Fibroblast of lung (primary cell): ENCODE measurements at places on chromosomes 5 and 9. TPM values are rescaled to one million over a fixed set of nuclear protein-coding genes. Genes with fewer than 3 reads are reported as not detected.

FOXD4L6 gene
- not detected in 2 replicates for total RNA-seq

SLC22A5 gene
- total RNA-seq, result 7.7 and 8.8 TPM in 2 replicates

FLT4 gene
- 0.17 and 0.26 TPM in 2 replicates for total RNA-seq

SLC28A3 gene
- total RNA-seq, result under 0.01 and 0.17 TPM in 2 replicates

PCDHGB1 gene
- total RNA-seq, result 3.1 and 4.3 TPM in 2 replicates

CTXN3 gene
- total RNA-seq, result not detected in 2 replicates

PCDHGA6 gene
- 3.1 and 4.8 TPM in 2 replicates for total RNA-seq

GZMA gene
- total RNA-seq, result not detected in 2 replicates
